T-helper 1 cell treated with Interleukin-12 subunit alpha and Interleukin-12 subunit beta and Interleukin-4 antibody, amounts not matched to agents 30 ng/mL and 1 ng/mL, for 36 hours (primary cell): ENCODE measurements at places on chromosomes 3 and 15. TPM values are rescaled to one million over a fixed set of nuclear protein-coding genes. Genes with fewer than 3 reads are reported as not detected.

Gene PRICKLE2
- not detected in 2 replicates for total RNA-seq

Gene PDE8A
- total RNA-seq, result 14.0 and 16.6 TPM in 2 replicates

Gene C2CD4A
- not detected in 2 replicates for total RNA-seq

Gene ERC2
- total RNA-seq, result 0.15 TPM in 1 of 2 replicates, not detected in the other

Gene SEMA5B
- total RNA-seq, result not detected in 2 replicates

Gene PATL2
- 60.5 and 62.1 TPM in 2 replicates for total RNA-seq

Gene TTC14
- total RNA-seq, result 67.4 and 67.7 TPM in 2 replicates

Gene CTXN2
- total RNA-seq, result not detected in 2 replicates

Gene WDR93
- total RNA-seq, result not detected in 2 replicates

Gene CNOT10
- total RNA-seq, result 49.0 and 50.5 TPM in 2 replicates

Gene CDCP1
- total RNA-seq, result 2.1 and 2.7 TPM in 2 replicates

Gene NPAP1
- not detected in 2 replicates for total RNA-seq

Gene ROPN1
- not detected in 2 replicates for total RNA-seq

Gene SEC61A1
- total RNA-seq, result 243 and 246 TPM in 2 replicates

Gene PEX5L
- 0.12 and 0.27 TPM in 2 replicates for total RNA-seq

Gene SLC51B
- total RNA-seq, result not detected in 2 replicates
